ENCODE measurements at places on chromosomes 2 and 18.
A peak's percentile ranks its signal among the peaks of the same experiment; 100 is the strongest.

DNA sequence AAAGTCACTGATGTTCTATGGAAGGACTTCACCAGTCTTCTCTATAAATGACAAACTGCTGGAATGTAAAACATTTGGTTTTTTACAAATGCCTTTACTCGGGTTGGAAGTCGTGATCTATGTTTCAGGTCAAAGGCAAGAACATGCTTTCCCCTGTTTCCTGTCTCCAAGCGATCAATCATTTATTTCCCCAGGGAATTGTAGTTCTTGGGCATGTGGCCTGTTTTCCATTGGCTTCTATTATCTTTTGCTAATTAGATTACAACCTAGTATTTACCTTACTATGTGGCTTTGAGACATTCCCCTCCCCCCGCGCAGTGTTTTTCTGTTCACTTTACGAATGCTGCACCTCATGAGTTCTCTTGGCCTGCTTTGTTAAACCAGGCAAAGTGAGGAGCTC, 684.2 kb downstream of the EPHA4 start:
- ATAC-seq = no peak

DNA sequence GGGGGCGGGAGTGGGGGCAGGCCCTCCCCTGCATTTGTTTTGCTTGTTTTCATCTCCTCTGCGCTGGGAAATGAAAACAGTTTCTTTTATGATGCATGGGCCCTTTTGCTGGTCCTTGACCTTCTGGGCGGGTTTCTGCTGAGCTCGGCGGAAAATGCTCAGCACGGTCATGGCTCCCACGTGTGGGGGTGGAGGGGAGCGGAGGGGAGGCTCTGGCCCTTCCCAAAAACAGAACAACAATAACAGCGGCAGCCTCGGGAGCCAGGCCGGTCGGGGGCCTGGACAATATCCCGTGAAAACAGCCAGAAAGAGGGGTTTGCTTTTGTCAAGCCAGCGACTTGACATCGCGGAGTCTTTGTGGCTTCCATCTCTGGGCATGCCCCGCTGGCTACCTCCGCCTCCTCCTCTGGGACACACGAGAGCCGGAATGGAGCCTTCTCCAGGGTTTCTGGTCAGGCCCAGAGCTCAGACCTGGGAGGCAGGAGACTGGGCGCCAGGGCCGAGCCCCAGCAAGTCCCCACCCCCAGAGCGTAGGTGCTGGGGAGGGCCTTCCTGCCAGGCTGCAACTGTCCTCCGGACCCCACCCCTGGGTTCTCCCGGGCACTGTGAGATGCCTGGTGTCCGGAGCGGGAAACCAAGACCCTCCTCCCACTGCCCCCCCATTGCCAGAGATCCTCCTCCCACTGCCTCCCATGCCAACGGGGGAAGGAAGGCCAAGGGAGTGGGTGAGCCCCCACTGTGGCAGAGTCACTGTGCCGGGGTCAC, 35.9 kb upstream of the SNED1 start:
- ATAC-seq = no peak

DNA sequence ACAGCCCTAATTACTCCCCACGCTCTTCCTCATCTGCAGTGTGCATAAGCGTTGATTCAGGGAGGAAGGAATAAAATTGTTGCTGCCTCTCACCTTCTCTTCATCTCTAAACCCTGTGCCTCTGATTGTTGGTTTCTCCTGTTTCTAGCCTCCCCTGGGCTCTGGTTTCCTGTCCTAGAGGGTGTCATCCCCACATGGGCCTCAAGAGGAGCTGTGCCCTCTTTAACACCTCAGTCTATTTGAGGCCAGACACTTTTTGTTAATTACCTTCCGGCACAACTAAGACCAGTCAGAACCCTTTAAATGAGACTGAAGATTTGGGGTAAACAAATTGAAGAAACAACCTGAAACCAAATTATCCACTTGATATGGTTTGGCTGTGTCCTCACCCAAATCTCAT, 9.7 kb downstream of the CTAGE1 start:
- no peak for ATAC-seq

DNA sequence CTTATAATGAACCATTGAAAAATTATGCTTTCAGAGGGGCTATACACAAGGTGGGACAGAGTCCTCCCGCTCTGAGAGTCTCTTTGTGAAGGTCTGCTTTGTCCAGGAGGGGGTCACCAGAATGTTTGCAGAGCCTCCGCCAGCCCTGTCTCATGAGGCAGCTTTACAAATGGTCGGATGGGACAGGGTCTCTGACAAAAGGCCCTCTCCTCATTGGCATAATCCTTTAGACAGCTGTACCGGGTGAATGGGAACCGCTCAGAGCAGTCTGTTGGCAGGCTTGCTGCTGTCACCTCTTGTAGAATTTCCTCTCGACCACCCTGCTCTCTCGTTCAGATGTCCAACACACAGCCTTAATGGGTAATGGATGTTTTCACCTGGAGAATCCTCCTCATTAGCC, 40.2 kb upstream of the TGIF1 start:
- no peak for ATAC-seq

DNA sequence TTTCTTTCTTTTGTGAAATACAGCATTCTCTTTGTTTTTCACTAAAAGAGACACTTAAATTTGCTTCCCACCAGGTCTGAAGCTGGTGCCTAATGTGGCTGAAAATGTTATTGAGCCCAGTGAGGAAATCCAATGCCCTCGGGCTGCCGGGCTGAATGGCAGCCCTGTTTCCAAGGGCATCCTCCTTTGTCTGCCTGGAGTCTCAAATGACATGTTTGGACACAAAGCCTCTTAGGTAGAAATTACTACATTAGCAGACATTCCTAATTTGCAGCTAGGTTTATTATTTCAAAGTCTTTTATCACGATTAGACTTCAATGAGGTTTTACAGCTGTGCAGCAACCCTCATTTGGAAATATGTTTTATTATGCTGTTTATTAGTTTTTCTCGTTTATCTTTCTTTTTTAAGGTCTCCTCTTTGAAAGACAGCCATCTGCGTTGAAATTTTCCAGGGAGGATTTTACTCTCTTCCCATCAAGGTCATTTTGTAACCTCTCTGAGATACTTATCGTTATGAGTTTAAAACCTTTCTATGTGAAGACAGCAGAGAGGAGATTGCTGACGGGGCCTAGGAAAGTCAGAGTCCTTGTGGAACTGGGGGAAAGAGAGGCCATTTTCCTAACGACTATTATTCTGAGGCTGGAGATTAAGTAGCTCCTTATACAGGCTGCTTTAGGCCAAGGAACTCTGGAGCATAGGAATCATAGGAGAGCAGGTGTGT, 59.0 kb upstream of the ZNF532 start:
- no peak for ATAC-seq

GRCh38 chr18:39462436-39462835, 1896.8 kb upstream of the CELF4 start:
- no peak for ATAC-seq

- ATAC-seq = no peak
Observed at GRCh38 chr18:43876286-43876685, 599.0 kb upstream of the SYT4 start.

- ATAC-seq = no peak
Observed at GRCh38 chr2:86446060-86446459, 4.9 kb downstream of the KDM3A start.

DNA sequence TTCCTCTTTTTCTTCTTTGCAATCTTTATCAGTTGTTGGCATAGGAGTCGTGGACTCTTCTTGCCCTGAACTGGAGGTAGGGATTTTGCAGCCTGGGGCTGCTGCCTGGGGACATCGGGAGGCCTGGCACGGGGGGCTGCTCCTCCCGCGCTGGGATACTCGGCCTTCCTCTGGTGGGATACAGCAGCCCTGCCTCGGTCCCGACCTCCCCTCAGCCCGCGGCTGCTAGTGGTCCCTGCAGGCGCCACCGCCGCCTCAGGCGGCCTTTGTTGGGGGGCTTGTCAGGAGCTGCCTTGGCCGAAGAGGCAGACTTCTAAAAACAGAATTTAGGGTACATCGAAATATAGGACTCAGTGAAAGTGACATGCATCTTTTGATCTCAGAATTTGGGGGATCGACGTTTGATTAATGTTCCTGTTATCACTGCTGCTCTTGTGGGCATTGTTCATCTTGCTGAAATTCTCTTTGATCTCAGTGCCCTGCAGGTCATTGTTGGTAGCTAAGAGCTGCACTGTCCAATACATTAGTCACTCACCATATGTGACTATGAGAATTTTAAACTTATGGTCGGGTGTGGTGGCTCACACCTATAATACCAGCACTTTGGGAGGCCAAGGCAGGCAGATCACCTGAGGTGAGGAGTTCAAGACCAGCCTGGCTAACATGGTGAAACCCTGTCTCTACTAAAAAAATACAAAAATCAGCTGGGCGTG, 16.3 kb downstream of the POLR2D start:
- no peak for ATAC-seq

DNA sequence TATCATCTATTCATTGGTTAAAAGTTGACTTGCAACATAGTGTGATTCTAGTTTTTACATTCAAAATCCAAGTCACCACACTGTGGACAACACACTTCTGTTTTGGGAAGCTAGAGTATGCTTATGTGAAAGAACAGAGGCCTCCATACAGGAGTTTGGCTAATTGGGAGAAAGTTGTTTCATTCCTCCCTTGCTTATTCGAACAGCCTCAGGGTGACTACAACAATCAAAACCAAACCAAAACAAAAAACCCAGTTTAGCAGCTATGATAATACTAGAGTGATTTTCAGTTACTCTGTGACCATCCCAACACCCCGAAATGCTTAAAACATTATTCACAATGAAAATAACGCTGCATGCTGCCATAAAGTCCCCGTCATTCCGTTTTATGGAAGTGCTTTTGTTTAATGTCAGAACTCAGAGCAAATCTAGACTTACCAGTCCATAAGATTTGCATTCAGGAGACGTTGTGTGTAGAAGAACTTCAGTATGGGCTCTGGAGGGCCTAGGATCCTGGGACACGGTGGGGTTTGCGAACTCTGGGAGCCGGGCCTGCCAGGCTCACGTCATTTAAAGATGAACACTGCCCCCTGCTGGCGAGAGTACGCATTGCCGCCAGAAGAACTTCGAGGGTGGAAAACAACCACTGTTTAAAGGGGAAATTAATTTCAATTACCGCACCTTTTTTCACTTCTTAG, 111.4 kb downstream of the FTCDNL1 start:
- peak; percentile 36 for ATAC-seq

All from activated CD4-positive, CD25-positive, alpha-beta regulatory T cell treated with anti-CD3 and anti-CD28 coated beads, Interleukin-2, amount 50 U/mL, for 24 hours (primary cell).